Occipital lobe (tissue), 3 donors: ENCODE measurements at places on chromosomes 12 and 14.

DNA sequence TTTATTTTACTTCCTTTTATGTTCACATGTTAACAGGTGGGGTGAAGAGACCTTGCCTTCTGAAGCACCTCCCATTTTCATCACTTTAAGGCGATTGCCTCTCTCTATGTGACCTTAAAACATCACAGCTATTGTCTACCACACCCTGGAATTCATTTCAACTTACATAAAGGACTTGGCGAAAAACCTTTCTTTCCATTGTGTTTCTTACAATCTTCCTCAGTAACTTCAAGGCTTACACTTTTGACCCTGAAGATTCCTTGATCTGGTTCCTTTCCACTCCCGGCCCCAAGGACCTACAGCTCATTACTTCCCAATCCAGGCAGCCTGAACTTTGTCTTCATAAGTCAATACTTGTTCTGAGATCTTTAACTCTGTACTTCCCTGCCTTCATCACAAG lies 443.3 kb downstream of the ADAMTS20 start:
- DNase-seq, result no peak

DNA sequence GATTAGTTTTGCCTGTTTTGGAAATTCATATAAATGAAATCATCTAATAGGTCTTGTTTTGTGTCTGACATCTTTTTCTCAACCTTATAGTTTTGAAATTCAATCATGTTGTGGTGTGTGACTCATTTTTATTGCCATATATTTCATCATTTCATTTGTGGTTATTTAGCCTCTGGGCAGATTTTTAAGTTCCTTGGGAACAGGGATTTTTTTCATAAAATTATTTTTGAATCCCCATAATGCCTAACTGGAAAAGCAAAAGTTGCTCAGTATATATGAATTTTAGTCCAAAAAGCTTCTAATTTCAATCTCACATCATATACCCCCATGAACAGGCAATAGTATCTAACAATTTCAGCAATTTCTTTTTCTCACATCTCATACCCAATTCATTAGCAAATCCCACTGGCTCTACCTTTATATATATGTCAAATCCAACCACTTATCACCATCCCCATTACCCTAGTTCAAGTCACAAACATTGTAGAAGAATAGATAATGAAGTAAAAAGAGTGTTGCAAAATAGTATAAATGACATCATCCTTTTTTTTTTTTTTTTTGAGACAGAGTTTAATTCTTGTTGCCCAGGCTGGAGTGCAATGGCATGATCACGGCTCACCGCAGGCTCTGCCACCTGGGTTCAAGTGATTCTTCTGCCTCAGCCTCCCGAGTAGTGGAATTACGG lies 2.6 kb upstream of the OR6J1 start:
- no peak for DNase-seq

DNA sequence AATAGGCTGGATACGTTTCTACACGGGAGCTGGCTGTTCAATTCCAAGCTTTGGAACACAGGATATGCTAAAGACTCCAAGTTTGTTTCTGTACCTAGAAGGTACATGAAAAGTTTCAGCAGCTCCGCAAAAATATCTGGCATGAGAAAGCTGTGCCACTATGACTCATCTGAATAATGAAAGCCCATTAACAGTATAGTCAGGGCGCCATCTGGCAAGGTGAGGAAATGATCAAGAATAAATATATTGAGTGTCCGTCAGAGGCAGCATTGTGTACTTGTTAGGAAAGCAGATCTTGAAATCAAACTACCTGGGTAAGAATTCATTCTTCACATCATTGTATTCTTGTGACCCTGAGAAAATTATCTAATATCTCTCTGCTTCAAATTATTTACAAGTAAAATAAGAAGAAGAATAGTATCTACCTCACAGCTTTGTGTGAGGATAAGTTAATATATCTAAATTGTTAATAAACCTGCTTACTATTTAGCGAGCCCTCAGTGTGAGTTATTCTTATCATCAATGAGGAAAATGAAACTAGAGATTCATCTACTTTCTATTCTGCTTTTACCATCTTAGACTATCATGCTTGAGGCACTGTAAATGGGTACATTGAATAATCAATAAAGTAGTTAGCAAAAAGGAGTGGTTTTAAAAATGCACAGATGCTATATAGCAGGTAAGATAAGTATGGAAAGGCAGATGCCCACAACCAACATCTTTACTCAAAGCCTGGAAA lies 53.5 kb downstream of the FSCB start:
- DNase-seq, result no peak

DNA sequence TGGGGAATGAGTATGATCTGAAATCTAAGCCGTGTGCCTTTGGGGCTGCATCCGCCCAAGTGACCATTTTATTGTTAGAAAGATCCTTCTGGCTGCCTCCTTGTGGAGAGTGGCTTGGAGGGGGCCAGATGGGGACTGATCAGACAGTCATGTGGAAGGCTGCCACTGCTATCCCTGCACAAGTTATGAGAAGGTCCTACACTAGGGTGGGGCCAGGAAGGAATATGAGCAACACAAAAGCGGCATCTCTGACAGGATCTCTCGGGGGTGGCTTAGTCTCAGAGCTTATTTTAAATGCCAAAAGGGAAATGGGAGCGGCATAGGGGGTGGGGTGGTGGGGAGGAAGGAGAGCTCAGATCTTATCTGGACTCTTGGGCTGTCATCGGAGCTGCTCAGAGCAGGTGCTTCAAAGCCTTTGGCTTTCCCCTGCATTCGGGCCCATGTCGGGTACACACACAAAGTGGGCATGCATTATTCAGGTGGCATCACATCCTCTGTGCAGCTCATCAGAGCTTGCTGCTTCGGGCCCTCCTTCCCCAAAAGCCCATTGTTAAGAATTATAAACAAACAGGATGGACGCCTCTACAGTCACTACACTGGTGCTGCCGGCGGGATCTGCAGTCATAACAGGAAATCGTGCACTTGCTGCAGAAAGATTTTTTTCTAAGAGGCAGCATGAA lies 805.4 kb downstream of the VRK1 start:
- DNase-seq, result no peak
